HCT116 (cell line): ENCODE measurements at places on chromosomes 4 and X. TPM values are rescaled to one million over a fixed set of nuclear protein-coding genes. Genes with fewer than 3 reads are reported as not detected.

Gene AMBN
- total RNA-seq = not detected

Gene PASD1
- total RNA-seq = not detected

Gene GLOD5
- not detected for total RNA-seq

Gene CXorf49B
- not detected for total RNA-seq

Gene SLC9A7
- total RNA-seq = 18.6 TPM

Gene DDX53
- not detected for total RNA-seq

Gene IDH3G
- 49.7 TPM for total RNA-seq

Gene GYPB
- total RNA-seq = not detected

Gene WDR44
- 12.2 TPM for total RNA-seq

Gene VGLL1
- total RNA-seq = not detected

GRCh38 chrX:110836451-110836850 is 40.8 kb upstream of the CHRDL1 start:
- H3K27me3 ChIP-seq = no peaks in the 10 kb centered on the region
- H3K4me1 ChIP-seq = no peaks in the 10 kb centered on the region
- H3K27ac ChIP-seq = no peak overlapping the region
- DNase-seq = no peak

- no peak overlapping the region for H3K4me3 ChIP-seq
- no peaks in the 10 kb centered on the region for H3K27me3 ChIP-seq
- H3K36me3 ChIP-seq = no peaks in the 10 kb centered on the region
- no peaks in the 10 kb centered on the region for H3K4me1 ChIP-seq
- H3K27ac ChIP-seq = no peak overlapping the region
These were observed 51.4 kb upstream of the HHIP start for GRCh38 chr4:144594471-144594986.

GRCh38 chr4:17142232-17142711 is 243.8 kb upstream of the LDB2 start:
- no peak for DNase-seq
- H3K27me3 ChIP-seq = no peaks in the 10 kb centered on the region
- H3K4me3 ChIP-seq = no peak overlapping the region
- H3K36me3 ChIP-seq = no peaks in the 10 kb centered on the region
- no peak overlapping the region for H3K27ac ChIP-seq

DNA sequence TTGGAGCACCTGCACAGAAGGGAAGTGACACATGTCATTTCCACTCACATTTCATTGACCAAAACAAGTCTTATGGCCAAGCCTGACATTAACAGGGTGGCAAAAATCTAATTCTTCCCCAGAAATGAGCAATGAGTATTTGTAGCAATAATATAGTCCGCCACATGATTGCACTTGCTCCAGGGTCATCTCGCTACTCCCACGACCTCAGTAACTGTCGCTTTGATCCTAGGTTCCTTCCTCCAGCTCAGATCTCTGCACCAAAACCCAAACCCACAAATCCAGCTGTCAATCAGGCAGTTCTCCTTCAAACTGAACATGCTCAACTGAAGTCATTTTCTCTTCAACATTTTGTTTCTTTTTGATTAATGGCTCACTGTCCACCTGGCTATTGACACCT is 25.2 kb upstream of the PTTG2 start:
- H3K27ac ChIP-seq = no peak overlapping the region
- no peaks in the 10 kb centered on the region for H3K4me1 ChIP-seq
- DNase-seq = no peak
- no peaks in the 10 kb centered on the region for H3K27me3 ChIP-seq
- no peaks in the 10 kb centered on the region for H3K36me3 ChIP-seq

GRCh38 chr4:136390824-136391223 is 1141.5 kb downstream of the PCDH18 start:
- no peaks in the 10 kb centered on the region for H3K36me3 ChIP-seq
- no peak overlapping the region for H3K4me3 ChIP-seq
- H3K27me3 ChIP-seq = no peaks in the 10 kb centered on the region
- no peak overlapping the region for H3K27ac ChIP-seq
- DNase-seq = no peak

DNA sequence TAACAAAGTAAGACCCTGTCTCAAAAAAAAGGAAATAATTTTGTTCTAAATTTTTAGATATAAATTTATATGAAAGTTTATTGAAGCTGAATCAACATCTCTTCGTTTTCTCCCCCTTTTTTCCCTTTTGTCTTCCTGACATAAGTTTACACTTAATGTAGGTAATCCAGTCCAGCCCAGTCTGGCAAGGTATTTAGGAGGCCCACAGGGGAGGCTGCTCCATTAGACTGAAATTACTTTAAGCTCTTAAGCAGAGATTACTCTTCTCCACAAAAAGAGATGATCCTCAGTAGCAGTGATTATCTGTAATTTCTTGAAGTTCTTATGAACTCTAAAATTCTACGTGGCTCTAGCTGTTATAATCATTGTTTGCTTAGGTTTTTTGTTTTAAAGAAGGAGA is 46.0 kb downstream of the ANXA5 start:
- no peak overlapping the region for H3K4me3 ChIP-seq
- no peaks in the 10 kb centered on the region for H3K27me3 ChIP-seq
- H3K4me1 ChIP-seq = no peaks in the 10 kb centered on the region
- H3K27ac ChIP-seq = no peak overlapping the region
- no peaks in the 10 kb centered on the region for H3K36me3 ChIP-seq
- DNase-seq = no peak

GRCh38 chr4:44522761-44523445 is 74.3 kb upstream of the KCTD8 start:
- no peak for DNase-seq
- no peaks in the 10 kb centered on the region for H3K4me1 ChIP-seq
- H3K4me3 ChIP-seq = no peak overlapping the region
- no peaks in the 10 kb centered on the region for H3K36me3 ChIP-seq
- no peak overlapping the region for H3K27ac ChIP-seq

DNA sequence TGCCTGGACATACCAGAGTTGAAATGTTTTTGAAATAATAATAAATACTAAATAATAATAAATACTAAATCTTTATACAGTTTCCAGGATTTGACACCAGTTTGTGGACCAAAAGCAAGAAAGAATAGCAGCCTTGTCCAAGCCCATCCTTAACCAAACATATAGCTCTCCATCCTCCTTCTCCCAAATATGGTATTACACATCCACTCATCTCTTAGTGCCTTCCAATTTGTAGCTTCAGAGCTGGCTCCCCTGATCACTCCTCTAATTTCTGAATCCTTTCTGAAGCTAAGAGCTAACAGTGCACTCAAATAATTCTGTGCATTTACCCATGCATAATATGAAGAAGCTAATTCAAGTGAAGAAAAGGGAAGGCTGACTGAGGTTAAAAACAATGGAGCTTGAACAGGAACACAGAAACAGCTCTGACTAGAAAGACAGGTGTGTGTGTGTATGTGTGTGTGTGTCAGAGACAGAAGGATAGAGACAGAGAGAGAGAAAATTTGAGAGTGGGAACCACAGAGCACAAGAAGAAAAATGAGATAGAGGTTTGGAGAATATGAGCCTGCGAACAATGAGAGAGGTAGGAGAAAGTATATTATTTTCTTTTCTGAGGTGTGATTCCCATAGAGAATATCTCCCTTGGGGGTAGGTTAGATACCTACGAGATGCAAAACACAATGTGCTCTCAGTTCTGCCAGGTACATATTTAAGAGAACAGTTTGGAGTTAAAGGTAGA is 123.5 kb downstream of the CAMK2D start:
- no peaks in the 10 kb centered on the region for H3K27me3 ChIP-seq
- no peak overlapping the region for H3K4me3 ChIP-seq
- no peaks in the 10 kb centered on the region for H3K36me3 ChIP-seq
